ENCODE measurements at places on chromosomes 1 and 21. TPM values are rescaled to one million over a fixed set of nuclear protein-coding genes. Genes with fewer than 3 reads are reported as not detected.

GRCh38 chr21:45550522-45551210 is 8.4 kb upstream of the SLC19A1 start:
- H3K4me3 ChIP-seq: no peak overlapping the region
- H3K27ac ChIP-seq: no peak overlapping the region

GRCh38 chr1:63773815-63774616 is at the start of gene ROR1:
ROR1 (plus strand) TSS chr1:63774017.
- peak within 1 kb of the TSS; percentile 93 for H3K27ac ChIP-seq
- H3K27me3 ChIP-seq: no peaks in the 10 kb centered on the region
- peak within 1 kb of the TSS; percentile 72 for H3K4me3 ChIP-seq
- peak; percentile 96 for DNase-seq

The ARHGEF16 gene
- total RNA-seq: 6.5 TPM

The IL10 gene
- 3.4 TPM for total RNA-seq

Measured in lung (tissue), 17 donors.